ENCODE measurements at places on chromosomes 2 and 18.

- DNase-seq: no peak
These were observed 3.7 kb downstream of the NFATC1 start for GRCh38 chr18:79399275-79400081.

DNA sequence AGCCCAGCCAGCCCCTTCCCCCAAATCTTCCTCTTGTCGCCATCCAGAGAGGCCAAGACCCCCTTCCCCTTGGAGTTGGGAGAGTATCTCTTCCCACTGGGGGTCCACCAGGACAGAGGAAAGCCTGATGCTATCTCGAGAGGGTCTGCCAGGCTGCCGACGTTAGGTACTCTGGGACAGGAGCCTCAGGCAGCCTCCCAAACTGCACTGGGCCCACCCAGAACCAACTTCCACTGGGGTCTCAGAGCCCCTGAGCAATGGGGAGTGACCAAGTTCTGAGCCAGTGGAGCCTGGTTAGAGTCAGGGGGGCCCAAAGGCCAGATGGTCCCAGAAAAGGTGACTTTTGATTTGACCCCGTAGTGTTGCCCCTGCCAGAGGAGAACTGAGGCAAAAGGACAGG, 189.1 kb downstream of the INHBB start:
- DNase-seq: no peak

DNA sequence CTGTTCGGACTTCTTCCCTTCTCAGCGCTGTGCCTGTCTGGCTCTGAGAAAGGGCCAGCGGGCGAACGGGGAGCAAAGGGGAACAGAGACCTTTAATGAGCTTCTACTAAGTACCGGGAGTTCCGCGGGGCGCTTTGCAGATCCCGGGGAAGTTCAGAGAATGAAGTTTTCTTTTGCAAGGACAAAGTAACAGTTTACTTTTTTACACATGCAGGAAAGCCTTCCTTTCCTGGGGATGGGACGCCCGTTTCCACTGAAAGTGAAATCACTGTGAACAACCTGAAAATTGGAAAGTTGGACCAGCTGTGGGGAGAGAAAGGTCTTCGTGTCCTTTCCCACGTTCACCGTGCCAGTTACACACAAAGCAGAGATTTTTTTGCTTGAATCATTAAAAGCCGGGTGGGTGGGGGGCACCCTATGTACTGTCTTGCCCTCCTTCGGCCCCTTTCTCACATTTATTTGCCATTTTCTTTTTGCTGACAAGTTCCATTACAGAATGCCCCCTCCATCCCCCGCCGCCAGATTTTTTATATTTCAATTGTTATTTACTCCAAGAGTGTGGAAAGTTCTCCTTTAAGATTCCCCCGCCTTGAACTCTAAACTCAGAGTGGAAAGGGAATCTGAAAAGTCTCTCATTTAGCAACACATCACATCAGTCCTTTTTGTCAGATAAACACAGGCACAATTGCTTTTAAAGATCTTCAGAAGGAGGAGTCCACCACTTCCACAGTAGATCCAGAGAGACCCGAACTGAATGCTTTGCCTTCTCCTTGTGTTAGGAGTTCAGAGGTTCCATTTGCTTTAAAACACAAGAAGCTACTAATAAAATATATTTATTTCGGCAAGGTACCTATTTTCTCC, 1.1 kb upstream of the FN1 start:
- DNase-seq: no peak

DNA sequence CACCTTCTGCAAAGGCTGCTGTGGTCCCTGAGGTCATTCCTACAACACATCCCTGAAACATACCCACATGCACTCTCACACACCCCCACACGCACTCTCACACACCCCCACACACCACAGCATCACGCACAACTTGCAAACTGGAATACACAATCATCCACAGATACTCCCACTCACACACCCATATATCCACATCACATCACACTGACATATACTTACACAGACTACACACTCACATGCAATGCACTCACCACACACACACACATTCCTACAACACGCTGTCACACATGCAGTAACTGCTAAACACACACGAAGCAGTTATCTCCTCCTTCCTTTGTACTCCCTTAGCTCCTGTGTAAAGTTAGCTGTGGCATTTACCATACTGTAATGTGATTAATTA, 57.1 kb upstream of the PKDCC start:
- DNase-seq: no peak

DNA sequence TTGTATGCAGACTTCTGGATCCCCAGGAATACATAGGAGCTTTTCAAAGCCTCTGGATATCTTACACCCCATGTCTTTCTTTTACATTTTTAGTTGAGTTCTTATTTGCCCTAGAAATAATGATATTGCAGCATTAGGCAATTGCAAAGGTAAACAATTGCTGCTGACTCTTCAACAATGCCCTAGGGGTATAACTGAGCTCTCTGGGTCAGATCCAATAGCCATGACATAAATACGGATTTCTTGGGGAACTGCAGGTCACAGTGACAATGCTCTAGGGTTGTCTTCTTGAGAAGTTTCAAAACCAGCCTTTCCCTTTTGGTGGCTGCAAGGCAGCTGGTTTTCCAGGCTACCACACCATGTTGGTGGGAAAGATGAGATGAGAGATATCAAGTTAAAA, 16.5 kb upstream of the OR6B3 start:
- no peak for DNase-seq

- DNase-seq: no peak
These were observed 152.9 kb downstream of the SPP2 start for GRCh38 chr2:234203135-234203984.
